ENCODE measurements at places on chromosomes 16 and 17.

DNA sequence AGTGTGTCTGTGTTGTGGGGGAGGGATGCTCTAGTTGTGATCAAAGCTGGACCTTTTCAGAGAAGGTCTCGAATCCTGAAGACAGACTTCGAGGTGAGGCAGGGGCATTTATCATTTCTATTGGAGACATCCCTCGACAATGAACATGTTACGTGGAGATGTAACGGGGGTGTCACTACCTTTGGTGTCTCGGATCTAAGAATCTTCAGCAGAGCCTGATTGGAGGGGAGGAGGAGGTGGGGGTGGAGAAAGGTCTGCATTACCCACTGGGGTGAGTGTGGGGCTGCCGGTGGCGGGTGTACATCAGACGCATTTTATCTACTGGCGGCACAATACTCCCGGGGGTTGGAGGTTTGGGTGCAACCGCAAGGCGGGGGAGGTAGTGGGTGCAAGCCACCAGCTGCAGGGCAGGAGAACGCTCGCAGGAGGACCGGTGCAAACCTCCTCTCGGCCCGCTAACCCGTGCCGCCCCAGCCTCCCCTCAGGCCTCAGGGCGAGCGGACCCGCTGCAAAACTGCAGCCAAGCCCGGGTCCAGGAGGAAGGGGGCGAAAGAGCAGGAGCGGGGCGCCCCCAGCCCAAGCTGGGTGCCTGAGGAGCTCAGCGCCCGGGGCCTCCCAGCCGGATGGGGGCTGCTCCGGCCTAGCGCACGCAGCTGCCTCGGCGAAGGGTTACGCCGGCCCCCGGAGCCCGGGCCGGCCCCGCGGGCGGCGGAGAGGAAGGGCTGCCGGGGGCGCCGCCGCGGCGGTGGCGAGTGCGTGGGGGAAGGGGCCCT is 735 bp downstream of the ZNF652 start:
- peak; percentile 94 for DNase-seq

DNA sequence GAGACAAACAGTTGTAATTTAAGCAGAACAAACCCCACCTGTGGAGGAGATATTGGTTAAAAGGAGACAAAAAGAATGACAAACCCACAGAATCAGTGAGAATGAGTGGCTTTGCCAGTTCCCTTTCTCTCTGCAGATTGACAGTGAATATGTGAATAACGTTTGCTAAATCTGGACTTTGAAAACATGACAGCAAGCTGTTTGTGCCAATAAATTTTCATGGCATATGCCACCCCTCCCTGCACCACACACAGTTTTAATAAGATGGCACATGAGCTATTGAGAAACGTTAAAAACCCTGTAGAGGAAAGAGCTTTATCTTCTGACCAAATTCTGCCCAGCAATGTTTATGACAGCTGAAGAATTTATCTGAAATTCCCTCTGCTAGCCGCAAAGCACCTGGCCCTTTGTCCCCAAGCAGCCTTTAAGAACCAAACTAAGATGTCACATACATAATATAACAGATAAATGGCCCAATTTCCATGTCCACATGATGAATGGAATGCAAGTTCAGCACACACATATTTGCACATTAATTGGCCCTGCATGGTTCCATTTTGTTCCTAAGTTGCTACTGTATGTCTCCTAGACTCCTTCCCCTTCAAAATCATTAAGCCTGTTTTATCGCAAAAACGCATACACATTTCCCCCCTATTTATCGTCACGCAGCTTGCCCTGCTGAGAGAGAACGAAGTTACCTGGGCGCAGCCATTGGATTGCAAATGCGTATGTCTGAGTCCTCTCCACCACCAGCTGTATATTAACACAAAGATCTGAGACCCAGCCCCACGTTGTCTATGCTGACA is 773.5 kb upstream of the EEF2KMT start:
- no peak for DNase-seq

DNA sequence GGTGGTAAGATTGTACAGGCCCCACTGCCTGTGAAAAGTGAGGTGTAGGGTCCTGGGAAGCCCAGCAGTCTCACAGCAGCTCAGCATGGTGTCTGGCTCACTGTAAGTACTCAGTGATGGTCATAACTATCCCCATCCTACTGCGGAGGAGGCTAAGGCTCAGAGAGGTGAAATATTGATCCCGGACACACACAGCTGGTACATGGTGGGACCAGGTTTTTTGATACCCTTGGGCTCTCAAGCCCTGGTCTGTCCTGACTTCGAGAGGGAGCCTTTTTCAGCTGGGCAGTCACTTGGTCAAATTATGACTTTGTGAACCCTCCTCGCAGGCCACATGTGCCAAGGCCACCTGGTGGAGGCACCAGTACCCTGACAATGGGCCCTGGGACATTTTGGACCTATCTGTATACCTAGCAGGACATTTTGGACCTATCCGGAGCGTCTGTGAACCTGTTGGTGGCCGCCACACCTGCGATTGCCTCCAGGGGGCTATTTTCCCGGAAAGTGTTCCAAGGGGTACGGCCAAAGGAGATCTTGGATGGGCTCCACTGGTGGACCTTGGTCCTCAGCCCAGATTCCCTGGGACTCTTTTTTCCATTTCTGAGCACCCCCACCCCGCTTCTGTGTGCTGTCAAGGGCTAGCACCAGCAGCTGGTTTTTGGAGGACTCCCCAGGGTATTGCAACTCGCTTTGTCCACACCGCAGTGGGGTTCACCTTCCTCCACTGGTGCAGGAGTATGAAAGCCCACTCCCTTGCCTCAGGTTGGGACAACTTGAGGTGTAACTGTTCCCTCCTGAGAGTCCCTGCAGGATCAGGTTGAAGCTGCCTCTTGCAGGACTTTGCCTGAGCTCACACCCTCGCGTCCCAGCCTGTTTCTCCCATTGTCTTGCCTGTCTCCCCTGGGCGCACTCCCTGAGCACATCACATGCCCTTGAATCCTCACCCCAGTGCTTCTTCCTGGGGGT is 83.6 kb upstream of the NKD1 start:
- peak; percentile 36 for DNase-seq

DNA sequence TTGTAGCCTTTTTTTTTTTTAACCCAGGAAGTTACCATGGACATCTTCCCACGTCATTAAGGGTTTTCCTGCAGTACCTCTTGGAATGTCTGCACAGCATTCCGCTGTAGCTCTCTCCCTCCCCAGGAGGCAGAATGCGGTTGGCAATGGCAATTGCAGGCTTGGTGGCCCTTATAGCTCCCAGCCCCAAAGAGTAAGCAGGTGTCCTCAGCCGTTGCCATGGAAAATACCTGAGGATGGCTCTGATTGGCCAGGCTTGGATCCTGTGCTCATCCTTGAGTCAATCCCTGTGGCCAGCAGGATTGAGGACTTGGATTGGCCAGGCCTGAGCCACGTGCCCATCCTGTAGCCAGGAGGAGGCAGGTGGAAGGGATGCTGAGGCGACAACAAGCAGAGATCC is 15.5 kb upstream of the TIMP2 start:
- no peak for DNase-seq

- DNase-seq: no peak
Measured at GRCh38 chr17:28527181-28527681, 21.1 kb downstream of the FOXN1 start.

- DNase-seq: peak; percentile 30
Measured at GRCh38 chr17:38910325-38910724, 15.1 kb upstream of the LASP1NB start.

- DNase-seq: no peak
Measured at GRCh38 chr16:81718637-81719036, 60.5 kb upstream of the PLCG2 start.

DNA sequence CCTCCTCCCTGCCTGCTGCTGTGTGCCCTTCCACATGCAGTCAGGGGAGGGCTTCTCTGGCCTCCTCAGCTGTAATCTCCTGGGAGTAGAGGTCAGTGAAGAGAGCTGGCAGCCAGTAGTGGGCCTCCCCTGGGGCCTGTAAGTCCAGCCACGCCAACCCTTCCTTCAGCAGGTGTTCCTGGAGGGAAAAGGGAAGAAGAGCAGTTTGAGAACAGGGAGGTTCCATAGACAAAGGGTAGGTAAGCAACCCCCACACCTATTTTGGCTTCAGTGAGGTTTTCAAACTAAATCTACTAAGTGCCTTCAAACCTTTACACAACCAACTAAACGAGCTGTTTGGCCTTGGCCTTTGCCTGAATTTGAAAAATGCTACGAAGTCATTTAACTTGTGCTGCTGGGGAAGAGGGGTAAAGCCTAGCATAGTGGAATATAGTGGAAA is 14.2 kb downstream of the SNF8 start:
- DNase-seq: no peak

DNA sequence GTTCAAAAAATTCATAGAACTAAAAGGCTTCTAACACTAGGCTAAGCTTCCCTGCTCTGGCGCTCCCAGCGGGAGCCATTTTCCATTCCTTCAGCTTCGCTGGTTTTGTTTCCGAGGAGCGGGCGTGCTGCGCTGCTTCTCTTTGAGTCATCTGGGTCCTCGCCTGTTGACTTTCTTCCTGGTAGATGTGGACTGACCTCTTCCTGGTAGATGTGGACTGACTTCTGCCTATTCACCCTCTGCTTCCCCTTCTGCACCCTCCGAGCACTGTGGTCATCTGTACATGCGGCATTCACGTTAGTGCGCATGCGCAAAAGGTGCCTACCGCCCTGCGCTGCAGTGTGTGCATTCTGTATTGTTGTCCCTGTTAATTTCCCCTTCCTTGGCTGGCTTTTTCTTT is 40.8 kb upstream of the SEC14L1 start:
- no peak for DNase-seq

GRCh38 chr17:47223007-47223406 is 13.9 kb downstream of the MYL4 start:
- no peak for DNase-seq

GRCh38 chr17:80060644-80061043 is 24.2 kb downstream of the CCDC40 start:
- DNase-seq: no peak

DNA sequence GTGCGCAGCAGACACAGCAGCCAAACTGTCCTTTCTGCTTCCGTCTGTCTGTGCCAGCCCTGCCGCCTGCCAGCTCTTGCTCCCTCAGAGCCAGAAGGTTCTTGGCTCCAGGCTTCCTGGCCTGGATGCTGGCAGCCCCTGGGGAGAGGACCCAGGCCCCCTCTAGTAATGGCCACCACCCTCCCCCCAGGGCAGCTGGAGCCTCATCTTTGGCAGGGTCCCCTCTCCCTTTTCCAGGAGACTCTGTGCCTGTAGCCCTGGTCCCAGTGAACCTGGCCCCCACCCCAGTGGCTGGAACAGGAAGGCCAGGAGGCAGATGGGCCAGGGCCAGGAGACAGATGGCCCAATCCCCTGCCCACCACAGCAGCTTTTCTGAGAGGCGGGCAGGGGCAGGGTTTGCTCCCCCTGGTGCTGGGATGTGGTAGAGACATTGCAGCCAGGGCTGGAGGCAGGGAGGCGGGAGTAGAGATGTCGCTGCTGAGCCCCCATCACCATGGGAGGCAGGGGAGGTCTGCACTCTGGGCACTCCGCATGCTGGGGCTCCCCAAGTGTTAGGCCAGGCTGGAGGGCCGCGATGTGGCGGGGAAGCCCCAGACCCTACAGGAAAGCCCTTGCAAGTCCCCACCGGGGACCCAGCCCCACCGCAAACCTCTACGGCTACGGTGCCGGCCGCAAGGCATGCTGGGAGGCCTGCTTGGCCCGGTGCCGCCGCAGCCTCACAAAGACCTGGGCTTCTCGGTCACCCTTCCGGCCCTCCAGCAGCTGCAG is 16.7 kb downstream of the UNC13D start:
- DNase-seq: peak; percentile 76

DNA sequence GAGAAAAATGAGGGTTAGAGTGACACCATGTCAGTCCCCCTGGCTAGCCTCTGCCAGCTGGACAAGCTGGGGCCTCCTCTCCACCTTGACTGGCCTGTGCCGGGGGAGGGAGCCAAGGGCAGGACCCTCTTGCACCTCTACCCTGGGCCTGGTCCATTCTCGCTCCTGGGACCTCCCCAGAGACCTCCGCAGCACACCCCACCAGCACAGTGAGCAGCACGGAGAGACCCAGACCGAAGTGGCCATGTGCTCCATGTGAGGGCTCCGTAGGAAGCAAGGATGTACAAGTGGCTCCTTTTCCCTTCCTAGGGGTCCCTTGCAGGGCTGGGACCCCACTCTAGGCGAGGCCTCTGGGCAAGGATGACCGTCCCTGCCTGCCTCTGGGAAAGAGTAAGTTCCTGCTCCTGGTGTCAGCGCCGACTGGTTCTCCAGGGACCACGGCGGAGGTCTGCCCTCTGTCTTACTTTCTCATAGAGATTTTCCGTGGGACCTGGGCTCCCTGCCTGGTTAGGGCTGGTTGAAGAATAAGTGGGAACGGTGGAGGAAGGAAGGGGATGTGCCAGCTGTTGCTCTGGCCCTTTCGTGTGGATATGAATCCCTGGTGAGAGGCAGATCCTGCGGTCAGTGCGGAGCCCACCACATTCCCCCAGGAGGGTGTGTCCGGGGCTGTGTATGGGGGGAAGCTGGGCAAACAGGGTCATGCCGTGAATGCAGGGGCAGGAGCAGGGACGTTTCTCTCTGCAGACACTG is 124.2 kb downstream of the METRNL start:
- DNase-seq: peak; percentile 47

DNA sequence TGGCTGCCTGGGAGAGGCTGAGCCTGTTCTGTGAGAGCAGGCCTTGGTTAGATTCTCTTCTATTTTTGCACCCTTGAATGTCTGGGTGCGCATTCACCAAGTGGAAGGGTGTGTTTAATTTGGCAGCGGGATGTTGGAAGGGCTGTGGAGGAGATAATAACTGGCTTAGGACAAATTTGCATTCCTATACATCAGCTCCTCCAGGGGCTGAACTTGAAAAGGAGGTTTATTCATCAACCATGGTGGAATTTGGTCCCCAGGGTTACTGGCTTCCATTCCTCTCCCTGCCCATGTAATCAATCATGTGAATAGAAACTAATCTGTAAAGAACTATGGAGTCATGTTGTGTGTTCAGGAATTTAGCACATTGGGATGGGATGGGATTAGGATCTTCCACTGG is 100.2 kb upstream of the FOXF1 start:
- DNase-seq: no peak

DNA sequence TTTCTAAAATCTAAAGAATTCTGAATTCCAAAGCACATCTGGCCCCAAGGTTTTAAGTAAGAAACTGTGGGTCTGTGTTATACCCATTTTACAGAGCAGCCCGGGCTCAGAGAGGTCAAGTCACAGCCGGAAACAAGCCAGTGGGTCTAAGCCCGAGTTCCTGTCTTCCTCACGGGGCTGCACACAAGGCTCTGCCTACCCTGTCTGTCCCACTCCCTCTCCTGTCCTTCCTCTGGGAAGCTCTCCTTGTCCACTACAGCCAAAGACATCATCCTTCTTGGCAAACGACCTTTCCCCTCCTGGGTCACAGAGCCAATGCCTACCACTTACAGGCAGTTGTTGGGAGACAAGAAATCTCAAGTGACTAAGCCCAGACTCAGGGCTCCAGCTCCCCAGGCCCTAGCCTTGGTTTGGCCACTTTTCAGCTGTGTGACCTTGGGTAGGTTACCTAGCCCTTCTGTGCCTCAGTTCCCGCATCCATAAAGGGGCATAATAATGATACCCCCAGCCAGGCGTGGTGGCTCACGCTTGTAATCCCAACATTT is 55.6 kb upstream of the MAP3K14 start:
- DNase-seq: no peak

- no peak for DNase-seq
Measured at GRCh38 chr17:73720187-73720834, 76.1 kb upstream of the SDK2 start.

- DNase-seq: no peak
Measured at GRCh38 chr17:78372841-78373240, 5.6 kb upstream of the PGS1 start.

Data from Peyer's patch (tissue), 4 donors.